Fibroblast of skin of right biceps (primary cell): ENCODE measurements at places on chromosomes 6 and 20.

DNA sequence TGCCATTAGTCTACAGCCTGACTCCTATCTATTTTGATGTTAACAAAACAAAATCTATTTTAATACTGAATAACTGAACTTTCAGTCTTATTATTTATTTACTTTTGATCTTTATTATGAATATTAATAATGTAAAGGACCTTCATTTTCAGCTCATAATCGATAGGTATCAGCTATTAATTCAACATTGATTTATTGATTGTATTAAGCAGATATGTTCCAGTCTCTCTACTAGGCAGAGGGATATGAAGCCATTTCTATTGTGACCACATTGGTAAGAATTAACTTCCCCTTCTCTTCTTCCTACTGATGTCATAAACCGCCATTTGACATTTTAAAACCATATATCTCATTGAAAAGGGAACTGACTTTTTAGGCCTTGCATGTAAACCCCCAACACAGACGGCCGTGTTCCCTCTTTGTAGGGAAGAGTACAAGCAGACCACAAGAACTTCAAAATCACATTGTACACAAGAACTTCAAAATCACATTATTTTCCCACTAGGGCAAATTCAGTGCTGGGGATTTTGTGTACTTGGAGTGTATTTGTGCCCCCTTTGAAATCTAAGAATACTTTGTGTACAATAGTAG lies 69.5 kb upstream of the FABP7 start:
- no peak for DNase-seq

DNA sequence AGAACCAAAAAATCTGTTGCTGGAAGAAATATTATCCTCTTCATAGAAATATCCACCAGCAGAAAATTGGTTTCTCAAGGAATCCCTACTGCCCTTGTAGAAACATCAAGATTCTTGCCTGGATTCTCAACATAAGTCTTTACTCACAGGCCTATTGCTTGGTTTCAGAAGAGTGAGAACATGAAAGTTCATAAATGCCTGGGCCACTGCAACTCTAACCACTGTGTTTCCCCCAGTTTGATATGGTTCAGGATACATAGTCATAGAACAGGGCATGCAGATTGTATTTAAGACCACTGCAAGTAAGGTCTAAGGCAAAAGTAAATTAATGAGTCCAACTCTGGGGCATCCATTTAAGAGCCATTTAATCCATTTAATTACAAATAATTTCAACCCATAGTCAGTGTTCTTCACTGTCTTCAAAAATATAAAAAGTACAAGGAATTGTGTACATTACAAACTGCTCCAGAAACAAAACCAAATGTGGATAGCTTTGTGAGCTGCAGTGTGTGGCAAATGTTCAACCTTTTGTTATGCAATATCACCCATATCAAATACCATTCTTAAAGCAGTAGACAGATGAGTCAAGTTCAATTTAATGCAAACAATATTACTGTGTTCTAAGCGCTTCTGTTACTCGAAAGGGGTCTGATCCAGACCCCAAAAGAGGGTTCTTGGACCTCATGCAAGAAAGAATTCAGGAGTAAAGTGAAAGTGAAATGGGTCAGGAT lies 83.3 kb downstream of the OPRM1 start:
- no peak for DNase-seq

GRCh38 chr6:116267836-116268588 lies 11.7 kb downstream of the TSPYL1 start:
- DNase-seq = peak; percentile 58

DNA sequence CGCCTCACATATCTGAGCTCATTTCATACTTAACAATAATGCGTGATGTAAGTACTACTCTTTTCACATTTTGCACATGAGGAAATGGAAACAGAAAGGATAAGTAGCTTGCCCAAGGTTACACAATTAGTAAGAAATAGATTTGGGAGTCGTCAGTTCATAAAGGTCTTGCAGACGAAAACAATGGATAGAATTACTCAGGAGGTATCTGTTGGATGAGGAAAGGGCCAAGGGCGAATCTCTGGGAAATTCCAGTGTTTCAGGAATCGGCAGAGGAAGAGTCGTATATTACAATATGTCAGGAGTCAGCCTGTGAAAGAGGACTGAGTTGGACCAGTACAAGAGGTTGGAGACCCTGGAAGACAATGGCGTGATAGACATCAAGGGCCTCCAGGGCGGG lies 12.8 kb upstream of the EDN1 start:
- no peak for DNase-seq

DNA sequence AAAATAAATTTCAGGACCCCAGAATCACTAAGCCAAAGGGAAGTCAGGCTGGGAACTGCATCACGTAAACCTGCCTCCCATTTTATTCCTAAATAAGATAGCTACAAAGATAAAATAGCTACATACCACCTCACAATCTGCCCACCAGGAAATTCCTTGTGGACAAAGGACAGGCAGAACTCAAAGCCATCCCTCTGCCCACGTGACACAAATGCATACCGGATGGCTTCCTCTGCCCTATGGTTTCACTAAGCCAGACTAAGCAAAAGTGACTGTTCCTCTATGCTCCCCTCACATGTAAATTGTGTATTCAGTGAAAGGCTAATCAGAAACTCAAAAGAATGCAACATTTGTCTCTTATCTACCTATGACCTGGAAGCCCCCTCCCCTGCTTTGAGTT lies 15.0 kb downstream of the MBOAT1 start:
- no peak for DNase-seq

DNA sequence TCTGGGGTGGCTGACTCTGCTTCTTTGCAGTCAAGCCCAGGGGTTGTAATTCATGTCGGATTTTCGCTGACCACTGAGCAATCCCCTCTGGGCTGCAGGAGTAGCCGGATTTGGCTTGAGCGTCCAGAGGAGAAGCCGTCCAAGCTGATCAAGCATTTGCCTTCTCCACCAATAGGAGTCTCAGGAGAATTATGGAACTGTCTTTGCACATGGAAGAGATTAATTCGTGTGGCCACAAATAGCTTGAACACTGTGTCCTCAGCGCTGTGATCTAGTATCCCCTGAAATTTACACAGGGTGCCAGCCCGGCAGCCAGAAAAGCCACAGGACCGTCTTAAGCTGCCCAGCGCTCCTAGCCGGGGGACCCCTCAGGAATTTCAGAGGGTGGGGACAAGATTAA lies 37.1 kb downstream of the EYA2 start:
- peak; percentile 22 for DNase-seq

- DNase-seq = peak; percentile 11
Measured at GRCh38 chr20:50321797-50322480, 131.3 kb downstream of the CEBPB start.

DNA sequence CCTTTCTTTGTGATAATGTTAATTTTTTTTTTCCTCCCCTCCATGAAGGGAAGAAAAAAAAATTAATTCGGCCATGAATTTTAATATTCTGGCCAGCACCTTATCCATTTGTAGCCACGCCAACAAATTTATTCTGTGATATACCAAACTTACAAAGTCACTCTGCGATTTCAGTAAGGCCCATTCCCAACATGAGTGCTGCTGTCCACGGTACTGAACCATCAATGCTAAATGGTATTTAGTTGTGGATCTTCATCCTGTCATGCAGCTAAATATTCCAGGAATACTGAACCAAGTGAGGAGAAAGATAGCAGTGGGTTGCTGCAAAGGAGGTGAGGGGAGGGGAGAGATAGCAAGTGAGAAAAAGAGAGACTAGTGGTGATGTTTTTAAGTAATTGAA lies 19.5 kb upstream of the RSPH4A start:
- DNase-seq = peak; percentile 29

GRCh38 chr6:34680802-34681515 lies 15.6 kb downstream of the ILRUN start:
- DNase-seq = peak; percentile 52

DNA sequence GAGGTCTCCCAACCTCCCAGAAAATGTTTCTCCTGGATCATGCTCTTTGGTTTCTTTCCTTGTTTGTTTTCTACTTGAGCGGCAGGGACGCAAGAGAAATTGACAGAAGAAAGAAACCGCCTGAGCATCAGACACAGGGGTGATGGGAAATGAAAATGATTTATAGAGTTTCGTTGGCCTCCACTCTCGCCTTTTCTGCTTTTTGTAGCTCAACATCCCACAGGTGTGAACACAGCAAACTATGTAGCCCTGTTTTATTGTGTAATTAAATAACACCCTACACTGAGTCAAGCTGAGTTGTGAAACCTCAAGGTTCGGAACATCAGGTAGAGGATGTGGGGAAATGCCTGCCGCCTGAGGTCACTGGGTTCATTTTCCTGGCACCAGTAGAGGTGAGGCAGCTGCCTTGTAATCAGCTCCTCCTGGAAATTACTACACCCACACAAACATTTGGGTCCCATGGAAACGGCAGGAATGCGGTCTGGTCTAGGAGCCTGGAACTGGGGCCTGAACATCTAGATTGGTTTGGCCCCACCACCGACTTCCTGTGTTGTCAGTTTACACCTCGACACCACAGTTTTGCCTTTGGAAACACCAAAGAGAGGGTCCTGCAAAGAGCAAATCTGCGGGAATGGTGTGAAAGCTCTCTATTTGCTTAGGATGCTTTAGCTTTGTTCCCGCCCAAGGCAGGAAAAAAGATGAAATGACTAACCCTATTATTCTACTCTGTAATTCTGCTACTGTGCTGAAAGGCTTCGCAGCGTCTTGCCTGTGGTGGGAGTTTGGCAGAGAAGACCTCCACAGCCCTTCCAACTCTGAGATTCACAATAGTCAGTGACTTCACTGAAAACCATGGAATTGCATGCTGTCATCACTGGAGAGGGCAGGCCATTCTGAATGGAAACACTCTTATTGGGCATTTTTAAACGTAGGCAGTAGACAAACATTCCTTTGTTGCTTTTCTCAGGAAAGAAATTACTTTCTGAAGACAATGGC lies 53.0 kb downstream of the ADAT2 start:
- peak; percentile 83 for DNase-seq
